ENCODE measurements at places on chromosomes 2 and 18. TPM values are rescaled to one million over a fixed set of nuclear protein-coding genes. Genes with fewer than 3 reads are reported as not detected.

GRCh38 chr2:15092691-15093090 lies 460.2 kb downstream of the LRATD1 start:
- peaks cover 10% of the 10 kb centered on the region for H3K4me1 ChIP-seq
- no peak overlapping the region for H3K4me3 ChIP-seq
- DNase-seq: no peak
- peaks cover 2% of the 10 kb centered on the region for H3K36me3 ChIP-seq

GRCh38 chr18:21538230-21538629 lies 62.3 kb downstream of the ESCO1 start:
- no peaks in the 10 kb centered on the region for H3K4me1 ChIP-seq
- H3K27me3 ChIP-seq: no peaks in the 10 kb centered on the region
- H3K4me3 ChIP-seq: no peak overlapping the region
- H3K36me3 ChIP-seq: peaks cover 9% of the 10 kb centered on the region
- no peak for DNase-seq

DNA sequence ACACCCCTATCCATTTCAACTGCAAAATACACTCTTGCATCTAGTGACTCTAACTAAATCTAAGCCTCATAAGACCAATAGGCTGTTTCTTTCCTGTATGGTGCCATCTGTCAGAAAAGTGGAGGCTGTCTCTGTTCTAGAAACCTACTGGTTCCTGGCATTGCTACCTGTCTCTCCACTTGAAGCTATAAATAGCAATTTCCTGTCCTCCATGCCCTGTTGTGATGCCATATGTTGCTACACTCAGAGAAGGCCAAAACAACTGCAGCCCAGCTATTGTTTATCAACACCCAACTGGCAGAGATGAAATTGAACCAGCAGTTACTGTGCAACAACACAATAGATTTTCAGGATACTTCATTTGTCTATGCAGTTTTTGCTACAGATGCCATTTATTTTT lies 1355.1 kb upstream of the SLC39A10 start:
- H3K36me3 ChIP-seq: no peaks in the 10 kb centered on the region
- peaks cover 4% of the 10 kb centered on the region for H3K27me3 ChIP-seq
- no peak overlapping the region for H3K27ac ChIP-seq
- no peak overlapping the region for H3K4me3 ChIP-seq

DSC3 gene
- total RNA-seq: 4.1 TPM

DNAH7 gene
- 0.20 TPM for total RNA-seq

DNA sequence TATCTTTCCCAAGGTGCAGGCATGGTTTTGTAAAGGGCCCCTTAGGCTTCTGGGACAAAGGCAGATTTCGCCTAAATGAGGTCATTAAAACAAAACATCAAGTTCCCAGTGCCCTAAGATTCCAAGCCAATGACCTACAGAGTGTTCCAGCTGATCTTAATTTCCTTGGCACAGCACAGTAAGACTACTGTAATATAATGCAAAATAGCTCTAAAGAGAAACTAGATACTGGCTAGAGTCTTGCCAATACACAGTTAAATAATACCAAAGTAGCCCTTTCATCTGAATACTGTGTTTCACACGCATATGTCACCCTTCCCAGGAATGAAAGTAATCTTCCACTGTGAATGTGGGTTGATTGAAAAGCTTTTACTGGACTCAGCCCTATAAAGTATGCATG lies 14.7 kb downstream of the GRB14 start:
- no peak overlapping the region for H3K4me3 ChIP-seq
- peak overlapping the region; percentile 46 for H3K27ac ChIP-seq
- peaks cover 24% of the 10 kb centered on the region for H3K4me1 ChIP-seq
- H3K27me3 ChIP-seq: no peaks in the 10 kb centered on the region
- no peak for DNase-seq
- no peaks in the 10 kb centered on the region for H3K36me3 ChIP-seq

DNA sequence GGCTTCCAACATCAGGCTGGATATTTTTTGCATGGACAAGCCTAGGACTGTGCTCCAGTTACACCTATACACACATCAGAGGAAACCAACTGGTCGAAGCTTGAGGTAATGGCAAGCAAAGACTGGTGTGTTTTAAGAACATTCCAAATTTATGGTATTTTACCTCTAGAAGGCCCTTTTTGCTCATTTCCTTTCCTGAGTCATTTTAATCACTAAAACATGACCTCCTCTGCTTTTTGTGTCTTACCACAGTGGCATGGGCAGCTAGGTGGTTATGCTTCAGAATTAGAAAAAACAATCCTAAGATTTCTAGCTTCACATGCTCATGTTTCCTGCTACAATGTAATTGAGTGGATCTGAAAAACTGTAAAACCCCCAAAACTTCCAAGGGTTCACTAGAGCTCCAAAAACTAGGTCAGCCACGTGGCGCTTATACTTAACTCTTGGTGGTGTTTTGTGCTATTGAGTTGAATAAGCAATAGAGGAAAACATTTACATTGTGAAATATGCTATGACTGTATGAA lies 30.6 kb upstream of the CHRNA1 start:
- no peaks in the 10 kb centered on the region for H3K27me3 ChIP-seq
- no peaks in the 10 kb centered on the region for H3K36me3 ChIP-seq
- H3K4me1 ChIP-seq: peaks cover 40% of the 10 kb centered on the region
- H3K27ac ChIP-seq: no peak overlapping the region
- H3K4me3 ChIP-seq: no peak overlapping the region

LCLAT1 gene
- 19.5 TPM for total RNA-seq

DNA sequence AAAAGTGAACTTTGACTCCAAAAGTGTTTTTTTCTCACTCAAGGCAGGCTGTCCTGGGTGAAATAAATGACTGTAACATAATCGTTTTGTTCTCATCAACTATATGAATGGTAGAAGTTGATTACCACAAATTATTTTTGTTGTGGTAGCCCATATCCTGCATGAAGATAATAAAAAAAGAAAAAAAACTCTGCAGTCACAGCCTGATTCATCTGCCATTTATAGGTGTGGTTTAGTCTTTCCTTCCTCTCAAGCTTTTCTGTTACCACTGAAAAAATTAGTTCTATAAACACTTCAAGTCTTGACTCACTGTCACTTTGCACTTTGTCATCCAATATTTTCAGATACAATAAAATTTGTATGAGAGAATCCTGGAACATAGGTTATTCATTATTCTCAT lies 522.0 kb downstream of the PLCL1 start:
- DNase-seq: no peak
- H3K4me3 ChIP-seq: no peak overlapping the region
- H3K27ac ChIP-seq: no peak overlapping the region
- no peaks in the 10 kb centered on the region for H3K36me3 ChIP-seq
- no peaks in the 10 kb centered on the region for H3K4me1 ChIP-seq

- no peak for DNase-seq
- peak overlapping the region; percentile 1 for H3K4me3 ChIP-seq
- H3K27me3 ChIP-seq: no peaks in the 10 kb centered on the region
- no peaks in the 10 kb centered on the region for H3K36me3 ChIP-seq
- H3K27ac ChIP-seq: peak overlapping the region; percentile 75
- peaks cover 26% of the 10 kb centered on the region for H3K4me1 ChIP-seq
Measured at GRCh38 chr2:182816866-182817265, 49.6 kb downstream of the FRZB start.

KIF5C gene
- total RNA-seq: 3.8 TPM

DNA sequence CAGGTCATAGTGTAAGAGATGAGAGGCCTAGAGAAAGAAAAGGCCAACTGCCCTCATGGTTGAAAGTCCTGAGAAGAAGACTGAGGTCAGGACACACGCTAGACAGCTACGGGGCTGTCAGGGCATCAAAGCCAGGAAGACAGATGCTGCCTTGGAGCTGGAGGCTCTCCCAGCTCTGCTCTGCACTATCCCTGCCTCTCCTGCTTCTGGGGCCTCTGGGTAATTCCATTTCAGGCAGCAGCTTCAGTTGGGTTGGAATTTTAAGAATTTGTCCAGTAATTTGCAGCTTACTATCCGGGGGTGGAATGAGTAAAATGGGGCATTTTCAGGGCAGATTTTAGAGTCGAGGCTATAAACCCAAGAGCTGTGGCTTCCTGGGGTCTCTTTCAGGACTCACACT lies 76.2 kb upstream of the CTAGE1 start:
- H3K27me3 ChIP-seq: no peaks in the 10 kb centered on the region
- peaks cover 3% of the 10 kb centered on the region for H3K36me3 ChIP-seq

SERPINB7 gene
- not detected for total RNA-seq

DNA sequence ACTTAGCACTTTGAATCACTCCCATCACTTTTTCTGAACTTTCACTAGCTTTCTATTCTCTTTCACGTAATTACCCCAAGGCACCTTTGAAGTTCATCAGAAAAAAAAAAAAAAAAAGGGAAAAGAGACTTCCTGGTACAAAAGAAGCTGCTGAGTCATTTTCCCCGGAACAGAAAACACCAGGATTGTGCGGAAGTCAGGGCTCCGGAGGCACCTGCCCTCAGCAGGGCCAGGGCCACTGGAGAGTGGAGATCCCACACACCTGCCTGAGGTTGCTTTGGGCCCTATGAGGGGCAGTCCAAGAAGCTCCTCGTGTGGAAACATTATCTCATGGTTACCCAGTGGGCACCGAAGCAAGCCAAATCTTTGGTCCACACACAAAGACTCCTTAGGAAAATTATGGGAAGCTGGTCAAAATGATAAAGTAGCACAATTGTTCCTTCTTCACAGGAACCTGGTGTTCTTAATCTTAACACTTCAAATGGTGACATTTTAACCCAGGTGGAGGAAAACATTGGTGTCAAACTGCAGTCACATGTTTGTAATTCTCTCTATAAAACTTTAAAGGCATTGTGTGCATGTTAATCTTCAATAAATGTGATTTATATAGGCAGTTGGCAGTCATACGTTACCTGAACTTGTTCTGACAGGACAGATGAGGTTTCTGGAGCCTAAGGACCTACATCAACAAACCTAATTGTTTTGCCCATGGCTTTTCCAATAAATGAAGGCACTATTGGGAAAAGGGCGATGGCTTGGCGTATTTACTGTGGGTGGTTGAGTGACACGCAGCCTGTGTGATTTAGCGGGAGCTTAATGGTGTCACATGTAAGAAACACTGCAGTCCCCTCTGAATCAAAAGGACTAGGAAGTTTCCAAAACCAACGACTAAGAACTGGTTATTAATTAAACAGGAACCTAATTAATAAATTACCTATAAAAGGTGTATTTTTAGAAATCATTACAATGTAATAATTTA lies 23.4 kb upstream of the FAM110C start:
- peaks cover 3% of the 10 kb centered on the region for H3K4me1 ChIP-seq
- no peak overlapping the region for H3K4me3 ChIP-seq
- H3K36me3 ChIP-seq: no peaks in the 10 kb centered on the region
- H3K27me3 ChIP-seq: peaks cover 2% of the 10 kb centered on the region
- DNase-seq: no peak

RND3 gene
- total RNA-seq: 124 TPM

DNA sequence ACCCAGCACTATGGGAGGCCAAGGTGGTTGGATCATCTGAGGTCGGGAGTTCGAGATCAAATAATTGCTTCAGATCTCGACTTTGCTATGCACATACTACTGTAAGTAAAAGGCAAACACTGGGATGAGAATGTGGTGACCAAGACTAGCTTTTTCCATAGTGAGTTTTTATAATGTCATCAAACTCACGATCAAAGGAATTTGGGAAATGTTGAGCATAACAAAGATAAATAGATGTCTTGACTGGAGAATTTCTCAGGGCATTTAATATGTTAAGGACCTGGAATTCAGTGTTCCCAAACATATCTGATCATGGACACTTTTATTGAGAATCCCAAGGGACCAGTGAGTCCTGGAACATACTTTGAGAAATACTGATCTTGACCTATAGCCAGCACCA lies 205.6 kb downstream of the ARHGAP15 start:
- H3K4me1 ChIP-seq: peaks cover 15% of the 10 kb centered on the region
- H3K27ac ChIP-seq: peak overlapping the region; percentile 28
- DNase-seq: no peak

CDKL4 gene
- 1.1 TPM for total RNA-seq

DNA sequence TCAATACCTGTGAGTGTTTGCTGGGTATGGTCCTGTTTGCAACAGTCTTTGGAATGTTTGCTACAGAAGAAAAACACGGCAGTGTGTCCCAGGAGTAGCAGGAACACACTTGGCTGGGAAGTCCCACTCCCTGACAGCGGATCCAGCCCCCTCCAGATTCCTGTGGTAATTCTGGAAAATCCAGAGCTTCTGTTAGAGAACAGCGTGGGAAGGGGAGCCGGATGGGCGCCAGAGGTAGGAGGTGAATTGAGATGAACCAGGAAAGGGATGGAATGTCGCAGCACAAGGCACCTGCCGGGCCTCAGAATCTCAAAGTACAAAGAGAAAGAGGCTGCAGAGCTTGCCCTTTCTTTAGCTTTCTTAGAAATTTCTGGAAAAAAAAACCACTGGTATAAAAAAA lies 221.9 kb downstream of the MYT1L start:
- H3K27ac ChIP-seq: no peak overlapping the region
- no peaks in the 10 kb centered on the region for H3K4me1 ChIP-seq
- H3K27me3 ChIP-seq: peaks cover 32% of the 10 kb centered on the region
- no peak overlapping the region for H3K4me3 ChIP-seq

DNA sequence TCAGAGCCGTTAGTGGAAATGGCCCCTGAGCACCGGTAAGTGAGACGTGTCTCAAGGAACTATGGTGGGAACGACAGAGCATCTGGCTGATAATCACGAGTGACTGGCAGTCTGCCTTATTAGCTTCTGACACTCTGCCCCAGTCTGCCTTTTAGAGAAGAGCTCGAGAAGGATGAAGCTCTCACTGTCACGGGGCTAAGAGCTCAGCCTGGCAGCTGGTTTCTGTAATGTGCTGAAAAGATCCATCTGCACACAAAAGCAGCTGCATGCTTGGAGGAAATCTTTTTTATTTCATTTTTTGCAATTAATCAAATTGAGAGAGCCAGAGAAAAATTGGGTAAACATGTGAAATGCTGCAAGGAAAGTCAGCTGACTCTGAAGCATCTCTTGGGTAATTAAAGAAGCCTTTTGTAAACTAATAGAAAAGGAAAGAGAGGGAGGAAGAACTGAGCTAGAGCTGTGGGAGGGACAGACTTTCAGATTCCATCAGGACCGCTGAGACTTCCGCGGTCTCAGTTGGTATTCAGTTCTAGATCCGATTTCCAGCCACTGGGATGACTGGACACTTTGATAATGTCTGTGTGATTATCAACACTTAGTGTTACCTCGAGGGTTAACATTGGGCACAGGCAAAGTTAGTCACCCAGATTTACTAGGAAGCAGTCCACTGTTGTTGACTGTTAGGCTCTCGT lies 24.4 kb downstream of the MBP start:
- H3K4me3 ChIP-seq: peak overlapping the region; percentile 60
- DNase-seq: no peak
- no peaks in the 10 kb centered on the region for H3K27me3 ChIP-seq
- peaks cover 86% of the 10 kb centered on the region for H3K4me1 ChIP-seq

- H3K4me3 ChIP-seq: no peak overlapping the region
- DNase-seq: no peak
- H3K4me1 ChIP-seq: no peaks in the 10 kb centered on the region
Measured at GRCh38 chr2:76019128-76019527, 308.4 kb upstream of the GCFC2 start.

GRCh38 chr2:56666777-56667176 lies 483.0 kb downstream of the CCDC85A start:
- H3K4me1 ChIP-seq: peaks cover 7% of the 10 kb centered on the region
- no peaks in the 10 kb centered on the region for H3K36me3 ChIP-seq
- no peak overlapping the region for H3K27ac ChIP-seq
- no peak for DNase-seq
- no peak overlapping the region for H3K4me3 ChIP-seq

SKOR2 gene
- not detected for total RNA-seq

- DNase-seq: no peak
- no peak overlapping the region for H3K27ac ChIP-seq
- no peak overlapping the region for H3K4me3 ChIP-seq
Measured at GRCh38 chr2:141711627-141712026, 419.2 kb downstream of the LRP1B start.

GRCh38 chr2:205245652-205246051 lies 436.6 kb upstream of the NRP2 start:
- H3K27ac ChIP-seq: no peak overlapping the region
- no peak for DNase-seq
- H3K36me3 ChIP-seq: no peaks in the 10 kb centered on the region
- no peak overlapping the region for H3K4me3 ChIP-seq
- peaks cover 5% of the 10 kb centered on the region for H3K4me1 ChIP-seq

GRCh38 chr2:171547720-171548119 lies 25.4 kb downstream of the CYBRD1 start:
- no peak for DNase-seq
- no peak overlapping the region for H3K27ac ChIP-seq
- no peak overlapping the region for H3K4me3 ChIP-seq

Measured in chondrocyte (in vitro differentiated cells).